ENCODE measurements at places on chromosomes 5 and 9. TPM values are rescaled to one million over a fixed set of nuclear protein-coding genes. Genes with fewer than 3 reads are reported as not detected.

Gene REEP2
- 0.79 TPM for total RNA-seq

Gene NRARP
- 2.3 TPM for total RNA-seq

Gene DMRT1
- total RNA-seq = not detected

Gene ANKRD18A
- 0.25 TPM for total RNA-seq

Gene BTNL9
- not detected for total RNA-seq

Gene BHMT2
- total RNA-seq = not detected

Gene IRX4
- total RNA-seq = not detected

Gene PCDHA9
- not detected for total RNA-seq

Gene C9
- total RNA-seq = not detected

Gene LPAR1
- 0.48 TPM for total RNA-seq

Gene NDUFAF2
- total RNA-seq = 7.0 TPM

GRCh38 chr5:123916345-123917121 lies 404.6 kb downstream of the CSNK1G3 start:
- H3K27ac ChIP-seq = no peak overlapping the region
- no peaks in the 10 kb centered on the region for H3K36me3 ChIP-seq
- DNase-seq = no peak
- H3K27me3 ChIP-seq = no peaks in the 10 kb centered on the region
- no peak overlapping the region for H3K4me3 ChIP-seq
- no peaks in the 10 kb centered on the region for H3K4me1 ChIP-seq

DNA sequence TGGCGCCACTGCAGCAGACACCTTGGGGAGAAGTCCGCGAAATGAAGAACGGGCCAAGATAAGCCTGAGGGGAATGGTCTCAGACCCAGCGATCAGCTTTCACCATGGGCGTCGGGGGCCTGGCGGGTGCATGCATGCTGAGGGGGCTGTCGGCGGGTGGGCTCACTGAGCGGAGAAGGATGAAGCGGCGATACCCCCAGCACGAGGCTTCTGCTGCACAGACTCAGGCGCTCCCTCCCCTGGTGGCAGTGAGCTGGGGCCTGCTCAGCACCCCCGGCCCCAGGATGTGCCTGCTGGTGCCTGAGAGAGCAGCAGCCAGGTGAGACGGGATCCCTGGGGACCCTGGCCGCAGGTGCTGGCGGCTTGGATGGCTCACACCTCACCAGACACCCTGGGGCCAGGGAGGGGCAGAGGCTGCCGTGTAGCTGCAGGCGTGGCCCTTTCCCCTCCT lies 31.2 kb downstream of the CEP72 start:
- DNase-seq = no peak
- no peaks in the 10 kb centered on the region for H3K27me3 ChIP-seq
- H3K4me3 ChIP-seq = no peak overlapping the region
- no peak overlapping the region for H3K27ac ChIP-seq
- no peaks in the 10 kb centered on the region for H3K4me1 ChIP-seq
- peaks cover 18% of the 10 kb centered on the region for H3K36me3 ChIP-seq

DNA sequence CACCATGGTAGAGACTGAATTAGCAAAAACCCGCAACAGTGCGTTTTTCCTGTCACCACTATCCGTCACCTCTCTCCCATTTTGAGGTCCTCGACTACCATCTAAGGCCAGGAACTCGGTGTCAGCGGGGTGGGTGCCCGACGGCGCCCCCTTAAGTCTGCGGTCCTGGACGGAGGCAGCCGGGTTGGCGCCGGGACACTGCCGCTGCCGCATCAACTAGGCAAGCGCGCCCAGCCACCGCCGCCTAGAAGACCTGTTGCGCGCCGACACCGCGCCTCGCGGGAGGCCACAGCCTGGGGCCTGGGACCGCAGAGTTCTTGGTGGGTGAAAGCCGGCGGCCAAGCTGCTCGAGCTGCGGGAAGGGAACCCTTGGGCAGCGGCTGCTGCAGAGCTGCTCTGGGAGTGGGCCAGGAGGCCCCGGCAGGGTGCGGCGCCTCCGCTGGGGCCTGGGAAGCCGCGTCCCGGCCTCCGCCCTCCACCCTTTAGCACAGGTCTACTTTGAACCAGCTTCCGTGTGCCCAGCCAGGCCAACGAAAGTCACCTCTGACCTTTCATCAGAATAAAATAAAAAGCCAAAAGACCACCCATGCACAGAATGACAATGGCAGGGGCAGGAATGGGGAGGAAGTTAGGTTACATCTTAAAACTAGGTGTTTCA lies 3.5 kb downstream of the FOXB2 start:
- H3K27ac ChIP-seq = no peak overlapping the region
- DNase-seq = no peak
- no peaks in the 10 kb centered on the region for H3K36me3 ChIP-seq
- peaks cover 50% of the 10 kb centered on the region for H3K27me3 ChIP-seq
- H3K4me3 ChIP-seq = no peak overlapping the region

GRCh38 chr5:120446901-120447300 lies 17.2 kb upstream of the PRR16 start:
- no peaks in the 10 kb centered on the region for H3K4me1 ChIP-seq
- no peak for DNase-seq
- H3K4me3 ChIP-seq = no peak overlapping the region
- H3K36me3 ChIP-seq = no peaks in the 10 kb centered on the region
- no peaks in the 10 kb centered on the region for H3K27me3 ChIP-seq
- no peak overlapping the region for H3K27ac ChIP-seq

DNA sequence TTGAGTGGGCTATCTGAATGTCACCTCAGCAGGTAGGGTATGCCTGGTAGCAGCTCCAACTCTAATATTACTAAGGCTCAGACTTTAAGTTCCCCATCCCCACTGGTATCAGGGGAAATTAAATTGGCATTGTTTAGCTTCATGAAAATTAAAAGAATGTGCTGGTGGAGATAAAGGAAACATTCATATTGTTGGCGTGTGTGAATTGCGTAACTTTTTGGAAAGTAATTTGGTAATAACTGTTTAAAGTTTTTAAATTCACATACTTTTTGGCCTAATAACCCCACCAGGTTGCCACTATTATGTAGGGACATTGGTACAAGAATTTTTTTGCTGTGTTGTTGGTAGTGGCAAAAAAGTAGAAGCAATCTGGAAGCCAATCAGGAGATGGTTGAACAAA lies 29.4 kb downstream of the TNPO1 start:
- no peak overlapping the region for H3K27ac ChIP-seq
- no peak overlapping the region for H3K4me3 ChIP-seq
- no peaks in the 10 kb centered on the region for H3K27me3 ChIP-seq
- no peaks in the 10 kb centered on the region for H3K36me3 ChIP-seq
- H3K4me1 ChIP-seq = no peaks in the 10 kb centered on the region

GRCh38 chr5:94847726-94848125 lies 229.3 kb downstream of the SLF1 start:
- no peak overlapping the region for H3K4me3 ChIP-seq
- H3K36me3 ChIP-seq = no peaks in the 10 kb centered on the region
- H3K27me3 ChIP-seq = no peaks in the 10 kb centered on the region

- H3K4me1 ChIP-seq = peaks cover 20% of the 10 kb centered on the region
- peak; percentile 75 for DNase-seq
- peaks cover 10% of the 10 kb centered on the region for H3K27me3 ChIP-seq
- no peak overlapping the region for H3K27ac ChIP-seq
- peaks cover 2% of the 10 kb centered on the region for H3K36me3 ChIP-seq
- peak overlapping the region; percentile 5 for H3K4me3 ChIP-seq
Measured at GRCh38 chr9:126499005-126499910, 114.5 kb upstream of the LMX1B start.

GRCh38 chr5:143664623-143665022 lies 147.3 kb upstream of the HMHB1 start:
- H3K4me1 ChIP-seq = no peaks in the 10 kb centered on the region
- no peak for DNase-seq
- H3K36me3 ChIP-seq = no peaks in the 10 kb centered on the region
- H3K4me3 ChIP-seq = no peak overlapping the region
- no peaks in the 10 kb centered on the region for H3K27me3 ChIP-seq

- no peak overlapping the region for H3K27ac ChIP-seq
- H3K4me3 ChIP-seq = no peak overlapping the region
- peaks cover 2% of the 10 kb centered on the region for H3K27me3 ChIP-seq
- DNase-seq = no peak
Measured at GRCh38 chr9:94212531-94212930, 46.6 kb upstream of the ZNF169 start.

- H3K36me3 ChIP-seq = no peaks in the 10 kb centered on the region
- H3K4me1 ChIP-seq = no peaks in the 10 kb centered on the region
- DNase-seq = no peak
- H3K4me3 ChIP-seq = no peak overlapping the region
- no peak overlapping the region for H3K27ac ChIP-seq
Measured at GRCh38 chr5:173326501-173326960, 1.7 kb downstream of the STC2 start.

DNA sequence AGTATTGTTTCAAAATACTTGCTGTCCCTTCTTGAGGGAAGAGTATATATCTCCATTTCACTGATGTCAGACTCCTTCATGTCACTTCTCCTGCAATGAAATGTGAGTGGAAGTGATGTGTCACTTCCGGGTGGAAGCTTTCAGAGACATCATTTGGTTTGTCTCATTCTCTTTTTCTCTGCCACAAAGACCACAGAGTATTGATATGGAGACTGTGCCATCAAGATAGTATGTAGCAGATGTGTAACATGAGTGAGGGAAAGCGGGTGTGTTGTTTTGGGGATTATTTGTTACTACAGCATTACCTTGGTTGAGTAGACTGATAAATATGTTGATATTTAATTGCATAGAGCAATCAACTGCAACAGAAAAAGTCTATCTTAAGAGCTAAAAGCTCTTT lies 169.8 kb downstream of the FBXL7 start:
- H3K27ac ChIP-seq = no peak overlapping the region
- no peak overlapping the region for H3K4me3 ChIP-seq
- H3K4me1 ChIP-seq = no peaks in the 10 kb centered on the region
- no peaks in the 10 kb centered on the region for H3K36me3 ChIP-seq

- no peak overlapping the region for H3K4me3 ChIP-seq
- peak; percentile 95 for DNase-seq
- peaks cover 17% of the 10 kb centered on the region for H3K4me1 ChIP-seq
- no peaks in the 10 kb centered on the region for H3K27me3 ChIP-seq
Measured at GRCh38 chr5:144189800-144190429, 19.2 kb downstream of the KCTD16 start.

- no peaks in the 10 kb centered on the region for H3K36me3 ChIP-seq
- H3K27me3 ChIP-seq = no peaks in the 10 kb centered on the region
- H3K27ac ChIP-seq = no peak overlapping the region
- H3K4me1 ChIP-seq = no peaks in the 10 kb centered on the region
- no peak overlapping the region for H3K4me3 ChIP-seq
- no peak for DNase-seq
Measured at GRCh38 chr5:154836225-154836624, 14.2 kb downstream of the FAXDC2 start.

DNA sequence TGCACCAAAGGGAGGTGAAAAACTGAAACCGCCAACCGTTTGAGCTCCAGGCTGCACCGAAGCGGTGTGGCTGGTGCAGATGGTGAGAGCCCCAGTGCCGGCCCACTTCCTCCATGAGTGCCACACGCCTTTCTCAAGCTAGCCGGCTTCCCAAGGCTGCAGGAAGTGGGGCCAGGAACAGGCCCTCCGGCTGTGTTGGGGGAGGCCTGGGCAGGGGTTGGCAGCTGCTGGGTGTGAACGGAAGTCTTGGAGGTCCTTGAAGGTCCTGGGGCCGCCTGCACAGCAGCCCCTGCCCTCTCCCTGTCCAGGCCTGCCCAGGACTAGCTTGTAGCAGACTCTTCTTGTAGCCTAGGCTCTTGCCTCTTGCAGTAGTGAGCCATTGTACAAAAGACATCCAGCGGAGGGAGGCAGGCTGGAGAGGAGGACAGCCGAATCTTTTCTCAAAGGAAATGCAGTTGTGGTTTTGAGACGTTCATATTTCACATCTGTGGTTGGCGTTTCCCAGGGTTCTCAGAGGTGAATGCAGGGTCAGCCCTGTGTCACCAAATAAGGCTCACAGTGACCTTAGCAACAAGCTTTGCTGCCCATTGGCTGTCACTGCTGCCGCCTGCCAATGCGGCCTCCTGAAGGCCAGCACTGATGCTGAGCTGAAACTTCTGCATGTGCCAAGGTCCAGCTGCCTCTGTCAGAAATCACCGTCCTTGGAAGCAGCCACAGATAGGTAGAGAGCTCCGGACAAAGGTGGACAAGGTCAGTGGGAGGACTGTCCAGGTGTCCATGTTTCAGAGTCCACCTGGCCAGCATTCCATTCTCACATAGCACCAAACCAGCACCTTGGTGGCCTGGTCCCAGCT lies 23.9 kb downstream of the IRF1 start:
- H3K27me3 ChIP-seq = no peaks in the 10 kb centered on the region
- H3K27ac ChIP-seq = peak overlapping the region; percentile 85
- DNase-seq = peak; percentile 88
- H3K36me3 ChIP-seq = peaks cover 22% of the 10 kb centered on the region
- H3K4me1 ChIP-seq = peaks cover 93% of the 10 kb centered on the region

GRCh38 chr5:135538261-135538660 lies 2.5 kb upstream of the NEUROG1 start:
- no peak overlapping the region for H3K27ac ChIP-seq
- H3K36me3 ChIP-seq = no peaks in the 10 kb centered on the region
- H3K4me3 ChIP-seq = no peak overlapping the region

- DNase-seq = no peak
- no peaks in the 10 kb centered on the region for H3K27me3 ChIP-seq
- no peak overlapping the region for H3K4me3 ChIP-seq
Measured at GRCh38 chr9:107472581-107473340, 16.8 kb downstream of the KLF4 start.

DNA sequence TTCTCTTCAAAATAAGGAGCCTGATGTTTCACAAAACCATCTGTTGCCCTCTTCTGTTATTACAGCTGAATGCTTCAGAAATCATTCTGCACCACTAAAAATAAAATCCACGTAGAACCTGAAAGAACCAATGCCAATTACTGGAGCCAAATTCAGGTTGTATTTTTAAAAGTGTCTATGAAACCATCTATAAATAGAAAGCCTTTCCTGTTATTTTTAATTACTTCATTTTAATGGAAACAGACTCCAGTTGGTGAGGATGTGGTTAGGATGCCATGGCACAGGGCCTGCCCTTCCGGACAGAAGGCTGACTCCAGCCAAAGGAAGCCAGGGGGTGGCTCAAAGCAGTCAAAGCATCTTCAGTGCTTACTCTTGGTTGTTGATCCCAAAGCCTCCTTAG lies 119.8 kb downstream of the TENT4A start:
- H3K36me3 ChIP-seq = no peaks in the 10 kb centered on the region
- no peaks in the 10 kb centered on the region for H3K4me1 ChIP-seq
- H3K27ac ChIP-seq = no peak overlapping the region
- DNase-seq = no peak
- no peaks in the 10 kb centered on the region for H3K27me3 ChIP-seq

GRCh38 chr5:102902647-102903046 lies 147.5 kb downstream of the PAM start:
- no peaks in the 10 kb centered on the region for H3K27me3 ChIP-seq
- H3K4me1 ChIP-seq = no peaks in the 10 kb centered on the region
- no peaks in the 10 kb centered on the region for H3K36me3 ChIP-seq
- H3K4me3 ChIP-seq = no peak overlapping the region
- H3K27ac ChIP-seq = no peak overlapping the region
- DNase-seq = no peak
